ENCODE measurements at places on chromosomes 12 and 14.

DNA sequence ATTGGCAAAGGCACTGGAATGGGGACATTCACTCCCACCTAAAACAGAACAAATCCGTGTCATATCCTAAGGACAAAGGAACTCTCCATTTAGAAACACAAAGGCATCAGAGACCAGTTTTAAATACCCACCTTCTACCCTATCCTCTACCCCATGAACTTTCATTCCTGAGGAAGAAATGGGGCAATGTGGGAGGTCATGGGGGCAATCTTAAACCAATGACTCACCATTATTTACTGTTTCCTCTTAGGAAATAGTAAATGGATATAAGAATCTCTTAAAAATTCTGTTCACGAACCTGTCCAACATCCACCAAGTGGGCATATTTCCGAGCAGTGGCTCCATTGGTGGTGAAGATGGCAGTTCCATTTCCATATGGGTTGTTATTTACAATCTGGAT is 19.4 kb downstream of the ALDH6A1 start:
- DNase-seq = no peak

DNA sequence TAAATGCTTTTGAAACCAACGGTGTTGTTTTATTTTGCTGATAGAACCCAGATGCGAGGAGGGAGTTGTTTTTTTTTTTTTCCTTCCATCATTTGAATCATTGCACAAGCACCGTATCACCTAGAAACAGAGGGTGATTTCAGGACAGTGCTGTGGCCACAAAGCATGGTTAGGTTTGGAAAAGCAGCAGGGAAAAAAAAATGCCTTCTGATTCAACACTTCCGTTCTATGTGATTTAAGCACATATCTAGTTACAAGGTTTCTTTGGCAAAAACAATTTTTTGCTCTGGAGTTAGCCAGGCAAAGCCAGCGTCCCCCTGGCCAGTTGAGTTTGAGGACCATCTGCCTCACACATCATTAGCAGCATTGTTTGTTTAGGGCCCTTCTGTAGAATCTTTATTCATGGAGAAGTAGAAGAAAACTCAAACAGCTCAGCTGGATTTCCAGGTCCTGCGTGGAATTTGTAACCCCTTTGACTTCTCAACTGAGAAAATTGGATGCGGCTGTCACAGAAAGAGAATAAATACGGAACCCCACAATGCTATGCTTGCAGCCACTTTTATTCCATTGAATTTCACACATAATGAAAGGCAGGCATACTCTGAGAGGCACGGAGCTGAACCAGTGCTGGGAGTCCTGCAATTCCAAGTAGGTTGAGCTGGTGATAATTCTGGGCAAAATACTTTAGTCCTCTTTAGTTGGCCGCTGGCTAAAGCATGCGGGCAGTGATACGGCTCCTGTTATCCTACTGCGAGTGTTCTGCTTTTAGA is 17.0 kb upstream of the WNT5B start:
- DNase-seq = no peak

GRCh38 chr14:31819281-31819680 is 257.8 kb upstream of the ARHGAP5 start:
- DNase-seq = no peak

- no peak for DNase-seq
These were observed 319.7 kb upstream of the LRIG3 start for GRCh38 chr12:59240048-59240447.

DNA sequence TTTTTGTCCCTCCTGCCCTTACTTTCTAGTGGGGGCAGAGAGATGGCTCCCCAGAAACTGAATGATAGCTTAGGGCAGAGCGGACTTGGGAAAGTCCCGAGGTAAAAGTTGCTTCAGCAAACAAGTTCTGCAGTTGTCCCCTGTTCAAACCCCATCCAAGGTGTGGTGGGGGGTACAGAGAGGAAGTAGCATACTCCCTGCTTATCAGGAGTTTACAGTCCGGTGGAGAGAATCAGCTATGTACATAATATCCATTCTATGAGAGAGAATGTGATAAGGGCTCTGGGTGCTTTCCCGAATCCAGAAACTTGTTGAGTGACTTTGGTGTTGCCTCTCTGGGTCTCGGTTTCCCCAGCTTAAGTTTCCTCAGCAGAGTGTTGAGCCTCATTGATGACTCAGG is 40.4 kb upstream of the VRK1 start:
- no peak for DNase-seq

- no peak for DNase-seq
These were observed 25.6 kb downstream of the UNC79 start for GRCh38 chr14:93456356-93456755.

DNA sequence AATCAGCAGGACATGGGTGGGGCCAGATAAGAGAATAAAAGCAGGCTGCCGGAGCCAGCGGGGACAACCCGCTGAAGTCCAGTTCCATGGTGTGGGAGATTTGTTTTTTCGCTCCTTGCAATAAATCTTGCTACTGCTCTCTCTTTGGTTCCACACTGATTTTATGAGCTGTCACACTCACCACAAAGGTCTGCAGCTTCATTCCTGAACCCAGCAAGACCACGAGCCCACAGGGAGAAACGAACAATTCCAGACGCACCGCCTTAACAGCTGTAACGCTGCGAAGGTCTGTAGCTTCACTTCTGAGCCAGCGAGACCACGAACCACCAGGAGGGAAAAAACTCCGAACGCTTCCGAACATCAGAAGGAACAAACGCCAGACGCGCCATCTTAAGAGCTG is 2.8 kb upstream of the CNIH1 start:
- no peak for DNase-seq

- DNase-seq = no peak
These were observed 44.2 kb upstream of the DCD start for GRCh38 chr12:54692353-54692752.

GRCh38 chr12:52148464-52149181 is 43.2 kb downstream of the KRT80 start:
- no peak for DNase-seq
